Urothelium cell line (cell line): ENCODE measurements at places on chromosomes 1 and 21.

- DNase-seq: no peak
Measured at GRCh38 chr1:108327534-108328466, 83.9 kb upstream of the NBPF4 start.

DNA sequence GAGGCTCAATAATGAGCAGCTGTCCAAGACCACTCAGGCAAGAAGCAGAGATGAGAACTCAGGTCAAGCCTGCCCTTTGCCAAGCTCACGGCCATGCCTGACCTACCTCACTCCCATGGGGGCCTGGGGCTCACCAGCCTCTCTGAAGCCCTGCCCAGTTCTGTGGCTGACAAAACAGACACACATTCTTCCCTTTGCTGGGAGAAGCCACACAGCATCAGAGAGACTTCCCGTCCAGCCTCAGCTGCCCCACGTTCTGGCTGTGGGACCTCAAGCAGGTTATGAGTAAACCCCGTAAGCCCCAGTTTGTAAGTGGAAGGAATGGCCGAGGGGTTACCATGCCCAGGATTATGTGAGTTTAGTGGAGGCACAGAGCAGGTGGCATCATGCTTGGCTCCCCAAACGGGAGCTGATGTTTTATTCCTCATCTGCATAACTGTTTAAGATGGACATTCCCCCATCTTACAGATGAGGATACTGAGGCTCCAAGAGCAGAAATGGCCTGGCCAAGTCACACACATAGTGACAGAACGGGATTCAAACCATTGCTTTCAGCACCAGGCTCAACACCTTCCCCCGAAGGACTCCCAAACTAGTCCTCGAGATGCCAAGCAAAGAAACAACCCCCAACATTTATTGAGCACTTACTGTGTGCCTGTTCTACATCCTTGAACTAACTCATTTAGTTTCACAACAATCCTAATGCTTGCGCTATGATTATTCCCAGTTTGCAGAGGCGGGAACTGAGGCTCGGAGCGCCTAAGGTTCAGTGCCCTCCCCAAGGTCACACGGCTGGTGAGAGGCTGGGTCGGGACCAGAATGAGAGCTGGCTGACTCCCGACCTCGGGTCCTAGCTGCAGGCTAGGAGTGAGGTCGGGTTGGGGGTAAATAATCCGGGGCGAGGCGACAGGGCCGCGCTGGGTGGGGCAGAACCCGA lies 49.1 kb upstream of the LAPTM5 start:
- DNase-seq: no peak

DNA sequence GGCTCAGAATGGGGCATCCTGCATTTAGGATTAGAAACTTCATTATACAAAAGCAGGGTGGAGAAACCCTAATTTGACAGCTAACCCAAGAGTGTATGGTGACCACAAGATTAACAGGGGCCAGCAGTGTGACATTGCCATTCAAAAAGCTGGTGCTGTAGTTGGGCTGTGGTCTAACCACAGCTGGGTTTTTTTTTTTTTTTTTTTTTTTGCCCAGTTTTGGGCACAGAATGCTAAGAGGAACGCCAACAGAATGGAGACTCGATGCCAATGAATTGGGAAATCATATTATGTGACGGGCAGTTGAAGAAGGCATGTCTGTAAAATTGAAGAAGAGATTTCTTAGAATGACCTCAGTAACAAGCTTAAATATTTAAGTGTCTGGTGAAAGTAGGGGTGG lies 58.4 kb downstream of the NFIA start:
- no peak for DNase-seq

GRCh38 chr21:41367945-41368734 lies 6.3 kb downstream of the MX2 start:
- DNase-seq: no peak

- no peak for DNase-seq
Measured at GRCh38 chr1:234923626-234924025, 205.0 kb downstream of the TOMM20 start.

GRCh38 chr1:2303016-2303775 lies 75.1 kb downstream of the SKI start:
- DNase-seq: no peak

GRCh38 chr1:213296558-213296957 lies 245.5 kb downstream of the RPS6KC1 start:
- DNase-seq: no peak

DNA sequence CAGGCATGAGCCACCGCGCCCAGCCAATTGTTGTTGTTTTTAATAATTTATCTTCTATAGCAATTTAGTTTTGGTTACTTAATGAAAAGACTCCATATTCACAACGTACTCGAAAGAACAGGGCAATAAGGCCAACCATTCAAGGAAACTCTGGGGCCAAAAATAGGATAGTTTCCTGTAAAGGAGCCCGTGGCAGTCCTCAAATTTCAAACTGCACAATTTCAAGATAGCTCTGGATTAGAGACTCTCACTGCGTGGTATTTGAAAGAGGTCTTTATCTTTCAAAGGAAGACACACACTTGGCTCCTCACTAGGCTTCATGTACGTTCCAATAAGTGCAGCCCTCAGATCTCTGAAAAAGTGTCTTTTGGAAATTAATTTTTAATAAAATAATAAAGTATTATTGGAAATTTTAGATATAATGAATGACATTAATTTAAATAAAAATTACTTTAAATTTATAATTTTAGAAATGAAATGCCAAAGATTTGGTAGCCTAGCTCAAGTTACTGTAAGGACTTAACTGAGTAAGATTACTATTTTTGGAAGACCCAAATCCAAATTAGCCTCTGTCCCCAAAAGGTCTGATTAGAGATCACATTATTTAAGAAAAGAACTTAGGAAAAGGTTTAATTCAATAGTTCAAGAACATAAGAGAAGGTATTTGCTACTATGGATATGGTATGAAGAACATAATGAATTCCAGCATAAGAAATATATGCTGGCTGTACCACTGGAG lies 22.7 kb upstream of the DONSON start:
- no peak for DNase-seq

DNA sequence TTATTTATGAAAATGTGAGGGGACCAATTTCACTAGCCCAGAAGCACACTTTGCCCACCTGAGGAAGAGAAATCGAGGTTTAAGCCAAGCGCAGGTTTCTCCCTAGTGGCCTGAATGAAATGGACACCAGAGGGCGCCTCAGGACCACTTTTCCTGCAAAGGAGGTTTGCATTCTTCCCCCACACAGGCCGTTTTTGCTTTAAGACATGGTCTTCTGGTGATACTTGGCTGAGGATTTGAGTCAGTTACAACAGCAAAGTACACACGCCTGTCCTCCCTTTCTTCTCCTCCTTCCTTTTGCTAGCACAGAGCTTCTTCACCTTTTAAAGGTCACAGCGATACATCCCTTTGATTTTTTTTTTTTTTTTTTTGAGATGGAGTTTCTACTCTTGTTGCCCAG lies 5.4 kb downstream of the PLA2G2E start:
- DNase-seq: peak; percentile 77
